ENCODE measurements at places on chromosomes 6 and 20.
A peak's percentile ranks its signal among the peaks of the same experiment; 100 is the strongest.

DNA sequence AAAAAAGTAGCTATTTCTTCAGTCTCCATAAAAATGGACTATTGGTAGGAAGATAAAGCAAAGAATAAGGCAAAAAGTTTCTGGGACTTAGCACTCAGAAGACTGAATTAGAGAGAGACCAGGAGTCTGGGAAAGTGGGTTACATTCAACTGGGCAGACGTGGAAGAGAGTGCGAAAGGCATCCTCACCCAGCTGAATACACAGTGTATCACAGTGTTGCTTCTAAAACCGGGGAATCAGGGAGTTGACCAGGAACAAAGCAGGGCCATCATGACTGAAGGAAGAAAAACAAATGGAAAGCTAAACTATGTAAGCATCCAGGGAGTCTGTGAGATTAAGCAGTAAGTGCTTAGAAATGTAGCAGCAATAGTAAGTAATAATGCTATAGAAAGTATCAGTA lies 452.9 kb upstream of the MAN1A1 start:
- DNase-seq: no peak

GRCh38 chr6:11535801-11536230 lies 1.7 kb upstream of the TMEM170B start:
- DNase-seq: peak; percentile 55

GRCh38 chr6:35096129-35096862 lies 44.8 kb downstream of the TCP11 start:
- peak; percentile 20 for DNase-seq

DNA sequence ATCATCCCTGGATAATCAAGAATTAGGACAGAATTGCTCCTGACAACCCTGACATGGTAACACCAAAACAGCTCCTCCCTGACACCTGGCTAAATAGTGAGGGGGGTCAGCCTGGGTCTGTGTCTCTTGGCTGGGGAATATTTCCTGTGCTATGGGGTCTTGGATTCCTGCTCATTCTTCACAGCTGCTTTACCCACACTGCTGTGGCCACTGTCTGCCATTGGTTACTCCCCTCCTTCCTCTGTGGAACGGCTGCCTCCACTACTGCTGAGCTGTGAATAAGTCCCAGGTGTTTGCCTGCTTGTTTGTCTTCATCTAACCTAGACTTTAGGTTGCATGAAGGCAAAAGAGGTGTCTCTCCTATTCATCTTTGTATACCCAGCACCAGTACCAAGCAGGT lies 33.9 kb upstream of the TXLNB start:
- DNase-seq: no peak

GRCh38 chr6:36539814-36540568 lies 7.3 kb downstream of the STK38 start:
- no peak for DNase-seq

DNA sequence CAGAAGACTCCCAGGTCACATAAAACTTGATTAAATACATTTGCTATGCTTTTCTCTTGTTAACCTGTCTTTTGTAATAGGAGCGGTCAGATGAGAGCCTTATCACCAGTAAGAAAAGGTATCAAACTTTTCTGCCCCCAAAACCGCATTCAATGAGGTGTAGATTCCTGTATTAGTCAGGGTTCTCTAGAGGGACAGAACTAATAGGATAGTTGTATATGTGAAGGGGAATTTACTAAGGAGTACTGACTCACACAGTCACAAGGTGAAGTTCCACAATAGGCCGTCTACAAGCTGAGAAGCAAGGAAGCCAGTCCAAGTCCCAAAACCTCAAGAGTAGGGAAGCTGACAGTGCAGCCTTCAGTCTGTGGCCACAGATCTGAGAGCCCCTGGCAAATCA lies 32.7 kb downstream of the PTPRK start:
- no peak for DNase-seq

DNA sequence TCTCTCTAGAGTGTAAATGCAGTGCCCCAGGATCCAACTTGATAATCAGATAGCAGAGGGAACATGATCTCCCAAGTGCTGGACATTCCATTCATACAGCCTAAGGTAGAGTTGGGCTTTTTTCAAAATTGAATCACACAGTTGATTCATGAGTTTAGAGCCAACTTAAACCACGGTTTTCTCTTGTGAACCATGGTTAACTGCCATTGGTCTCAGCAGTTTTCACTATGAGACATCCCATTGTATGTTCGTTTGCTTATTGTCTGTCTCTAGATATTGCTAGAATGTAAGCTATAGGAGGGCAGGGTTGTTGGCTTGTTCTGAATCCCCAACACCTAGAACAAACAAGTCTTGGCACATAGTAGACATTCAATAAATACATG lies 37.2 kb upstream of the TAF8 start:
- no peak for DNase-seq

DNA sequence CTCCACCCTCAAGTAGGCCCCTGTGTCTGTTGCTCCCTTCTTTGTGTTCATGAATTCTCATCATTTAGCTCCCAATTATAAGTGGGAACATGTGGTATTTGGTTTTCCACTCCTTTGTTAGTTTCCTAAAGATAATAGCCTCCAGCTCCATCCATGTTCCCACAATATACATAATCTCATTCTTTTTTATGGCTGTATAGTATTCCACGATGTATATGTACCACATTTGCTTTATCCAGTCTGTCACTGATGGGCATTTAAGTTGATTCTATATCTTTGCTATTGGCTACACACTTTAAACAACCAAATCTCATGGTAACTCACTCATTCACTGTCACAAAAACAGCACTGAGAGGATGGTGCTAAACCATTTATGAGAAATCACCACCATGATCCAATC lies 35.5 kb upstream of the VGLL2 start:
- DNase-seq: no peak

- DNase-seq: no peak
Measured at GRCh38 chr20:35461620-35462019, 6.2 kb downstream of the CEP250 start.

GRCh38 chr6:112560651-112561050 lies 213.5 kb downstream of the RFPL4B start:
- no peak for DNase-seq

All from hepatocyte (in vitro differentiated cells).